AG20443 (cell line): ENCODE measurements at places on chromosomes 7 and 10.
A peak's percentile ranks its signal among the peaks of the same experiment; 100 is the strongest.

- DNase-seq: no peak
Measured at GRCh38 chr10:75407224-75407712, 5.7 kb upstream of the ZNF503 start.

- DNase-seq: no peak
Measured at GRCh38 chr10:106652279-106652678, 512.2 kb downstream of the SORCS1 start.

DNA sequence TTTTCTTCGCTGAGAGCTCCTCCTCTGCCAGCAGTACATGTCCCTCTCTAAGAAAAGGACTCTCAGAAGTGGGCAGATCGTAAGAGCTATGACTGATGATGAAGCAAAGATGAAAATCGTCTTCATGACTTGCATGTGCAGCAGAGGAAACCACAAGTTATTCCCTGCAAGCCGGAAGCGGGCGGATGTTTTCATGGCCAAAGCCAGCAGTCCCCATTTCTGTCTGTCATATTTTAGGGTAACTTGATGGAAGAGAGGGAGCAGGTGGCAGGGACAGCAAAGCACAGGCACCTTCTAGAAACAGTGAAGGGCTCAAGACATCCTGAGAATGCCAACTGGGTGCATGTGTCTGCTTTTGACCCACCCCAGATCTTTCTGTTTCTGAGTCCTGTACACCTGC lies 19.9 kb downstream of the KLF6 start:
- DNase-seq: no peak

GRCh38 chr7:126450269-126450671 lies 802.5 kb downstream of the GRM8 start:
- no peak for DNase-seq

DNA sequence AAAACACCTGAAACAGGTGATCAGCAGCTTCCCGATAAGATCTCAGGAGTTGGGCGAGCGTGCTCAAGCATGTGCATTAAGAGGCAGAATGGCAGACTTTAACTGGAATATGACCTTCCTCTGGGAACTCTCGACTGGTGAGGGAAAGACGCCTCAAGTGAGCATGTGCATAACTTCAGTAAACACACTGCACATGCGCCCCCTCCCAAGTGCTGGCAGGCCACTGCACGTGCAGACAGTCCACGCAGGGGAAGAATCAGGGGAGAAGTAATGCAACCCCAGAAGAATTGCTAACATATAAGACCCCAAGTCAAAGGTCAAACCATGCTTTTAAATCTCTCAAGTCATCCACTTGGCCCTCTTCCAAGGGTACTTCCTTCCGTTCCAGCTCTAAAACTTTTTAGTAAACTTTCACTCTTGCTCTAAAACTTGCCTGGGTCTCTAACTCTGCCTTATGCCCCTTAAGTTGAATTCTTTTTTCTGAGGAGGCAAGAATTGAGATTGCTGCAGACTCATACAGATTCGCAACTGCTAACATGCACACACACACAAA lies 541.0 kb downstream of the TNS3 start:
- DNase-seq: no peak

DNA sequence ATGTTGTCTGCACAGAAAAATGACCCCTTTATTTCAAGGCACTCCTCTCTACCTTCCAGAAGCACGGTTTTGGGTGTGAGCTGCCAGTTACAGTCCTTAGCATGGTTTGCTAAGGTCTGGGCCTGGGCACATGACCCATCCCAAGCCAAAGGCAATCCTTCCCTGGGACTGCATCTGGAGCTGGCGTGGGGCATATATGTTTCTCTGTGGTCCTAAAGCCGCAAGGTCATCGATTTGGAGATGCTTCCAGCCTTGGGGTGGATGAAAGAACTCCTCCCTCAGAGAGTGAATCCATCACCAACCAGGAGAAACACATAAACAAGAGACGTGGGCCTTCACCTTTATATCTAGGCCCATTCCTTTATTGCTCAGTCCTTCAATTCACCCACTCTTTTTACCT lies 50.1 kb upstream of the IGFBP3 start:
- no peak for DNase-seq

DNA sequence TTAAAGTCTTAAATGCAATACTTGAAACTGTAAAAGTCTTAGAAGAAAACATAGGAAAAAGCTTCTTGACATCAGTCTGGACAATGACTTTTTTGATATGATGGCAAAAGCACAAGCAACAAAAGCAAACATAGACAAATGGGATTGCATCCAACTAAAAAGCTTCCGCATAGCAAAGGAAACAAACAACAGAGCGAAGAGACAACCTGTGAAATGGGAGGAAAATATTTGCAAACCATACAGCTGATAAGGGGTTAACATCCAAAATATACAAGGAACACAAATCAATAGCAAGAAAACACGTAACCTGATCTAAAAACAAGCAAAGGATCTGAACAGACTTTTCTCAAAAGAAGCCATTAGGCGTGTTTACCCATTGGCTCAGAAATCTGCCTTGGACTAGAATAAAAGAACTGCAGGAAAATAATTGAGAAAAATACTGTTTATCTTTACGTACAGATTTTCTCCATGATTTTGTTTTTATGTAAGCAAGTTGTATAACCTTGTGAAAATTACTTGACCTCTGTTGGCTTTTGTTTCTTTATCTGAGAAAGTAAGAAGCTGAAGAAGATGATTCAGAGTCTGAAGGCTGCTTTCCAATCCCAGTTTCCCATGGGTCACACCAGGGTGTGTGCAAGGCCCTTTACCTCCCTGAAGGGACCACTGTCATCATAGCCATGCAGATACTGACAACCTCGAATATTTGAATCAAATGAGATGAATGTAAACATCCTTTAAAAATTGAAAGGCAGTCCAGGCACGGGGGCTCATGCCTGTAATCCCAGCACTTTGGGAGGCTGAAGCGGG lies 99.1 kb upstream of the LANCL2 start:
- no peak for DNase-seq

GRCh38 chr10:11898372-11899066 lies 75.4 kb downstream of the PROSER2 start:
- no peak for DNase-seq

GRCh38 chr7:74092321-74092963 lies 8.8 kb downstream of the LIMK1 start:
- DNase-seq: no peak

DNA sequence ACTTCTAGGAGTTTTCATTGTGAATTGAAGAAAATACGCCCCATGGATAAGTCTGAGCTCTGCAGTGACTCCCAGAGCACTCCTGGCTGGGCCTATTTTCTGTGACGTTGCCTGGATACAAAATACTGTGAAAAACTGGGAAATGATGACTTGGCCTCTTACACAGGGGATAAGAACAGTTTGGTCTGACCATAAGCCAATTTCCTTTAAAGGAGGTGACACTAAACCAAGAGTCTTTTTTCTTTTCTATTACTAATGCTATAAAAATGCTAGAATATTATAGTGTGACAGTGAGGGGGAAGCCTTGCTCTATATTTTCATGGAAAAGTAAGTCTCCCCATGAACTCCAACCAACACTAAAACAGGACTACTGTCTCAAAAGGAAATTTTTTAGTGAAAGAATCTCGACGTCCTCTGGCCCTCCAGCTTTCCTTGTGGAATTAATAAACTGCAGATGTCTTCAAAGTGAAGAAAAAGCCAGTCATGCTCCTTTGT lies 45.5 kb downstream of the MYOF start:
- peak; percentile 82 for DNase-seq

- DNase-seq: no peak
Measured at GRCh38 chr10:42976351-42977031, 100.4 kb upstream of the RET start.

DNA sequence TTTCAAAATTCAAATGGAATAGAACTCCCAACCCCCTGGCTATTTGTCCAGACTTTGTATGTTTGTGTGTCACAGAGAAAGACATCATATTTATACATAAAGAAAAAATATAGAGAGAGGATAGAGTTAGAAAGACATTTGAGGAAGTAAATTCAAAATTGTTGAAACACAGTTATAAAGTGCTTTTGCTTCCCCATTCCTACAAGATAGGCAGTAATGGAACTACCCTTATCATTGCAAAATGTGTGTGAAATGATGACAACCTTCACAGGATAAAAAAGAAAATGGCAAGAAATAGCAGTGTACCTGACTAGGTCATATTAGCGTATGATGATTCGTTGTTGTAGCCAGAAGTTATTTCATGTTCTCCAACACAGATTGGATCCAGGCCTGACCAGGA lies 63.1 kb downstream of the FZD1 start:
- DNase-seq: no peak

GRCh38 chr7:129169686-129170440 lies 18.6 kb upstream of the SMO start:
- no peak for DNase-seq

GRCh38 chr7:457814-458510 lies 61.7 kb downstream of the PDGFA start:
- no peak for DNase-seq

GRCh38 chr10:85618841-85619240 lies 747.8 kb downstream of the GRID1 start:
- no peak for DNase-seq

DNA sequence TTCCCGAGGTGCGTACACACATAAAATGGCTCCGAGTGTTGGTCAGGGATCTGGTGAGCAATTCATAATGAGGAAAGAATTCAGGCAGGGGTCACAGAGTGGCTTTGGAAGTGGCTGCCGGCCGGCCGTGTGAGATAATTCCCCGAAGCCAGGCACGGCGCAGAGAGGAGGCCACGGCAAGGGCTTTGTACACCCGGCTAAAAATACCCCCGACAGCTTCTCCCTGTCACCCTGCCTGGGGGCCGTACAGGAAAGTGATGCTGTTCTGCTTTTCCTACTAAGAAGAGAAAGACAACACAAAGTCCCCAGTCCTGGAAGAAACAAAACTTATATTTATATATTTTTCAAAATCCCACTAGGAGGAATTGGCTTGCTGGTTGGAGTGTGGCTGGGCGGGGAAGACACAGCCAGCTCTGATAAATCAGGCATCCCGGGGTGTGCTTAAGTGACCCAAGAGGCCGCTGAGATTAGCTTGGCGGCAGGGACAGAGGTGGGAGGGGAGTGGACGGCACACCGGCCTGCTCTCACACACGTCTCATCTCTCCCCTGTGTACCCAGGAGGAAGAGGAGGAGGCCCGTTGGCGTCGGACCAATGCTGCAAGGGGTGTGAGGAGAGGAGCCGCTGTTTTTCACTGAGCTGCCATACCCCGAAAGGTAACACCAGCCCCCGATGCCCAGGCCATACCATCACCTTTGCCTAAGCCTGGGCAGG lies 70.5 kb downstream of the ZMIZ1 start:
- DNase-seq: peak; percentile 89

GRCh38 chr10:130369645-130370381 lies 233.6 kb downstream of the GLRX3 start:
- DNase-seq: no peak

GRCh38 chr7:11548532-11548931 lies 283.5 kb downstream of the THSD7A start:
- DNase-seq: no peak

- peak; percentile 38 for DNase-seq
Measured at GRCh38 chr7:140639366-140640053, 1.1 kb downstream of the DENND2A start.

GRCh38 chr7:2956526-2957368 lies 86.9 kb downstream of the CARD11 start:
- peak; percentile 54 for DNase-seq

GRCh38 chr10:20995123-20995987 lies 98.2 kb upstream of the NEBL start:
- DNase-seq: no peak

GRCh38 chr7:43306404-43306803 lies 194.0 kb downstream of the HECW1 start:
- DNase-seq: no peak

GRCh38 chr7:157152391-157152937 lies 13.7 kb downstream of the UBE3C start:
- no peak for DNase-seq

- DNase-seq: no peak
Measured at GRCh38 chr7:93048136-93048930, 69.4 kb downstream of the SAMD9 start.

- DNase-seq: no peak
Measured at GRCh38 chr7:31448649-31449048, 65.2 kb upstream of the ITPRID1 start.

- DNase-seq: no peak
Measured at GRCh38 chr7:129862682-129863081, 90.1 kb downstream of the UBE2H start.

DNA sequence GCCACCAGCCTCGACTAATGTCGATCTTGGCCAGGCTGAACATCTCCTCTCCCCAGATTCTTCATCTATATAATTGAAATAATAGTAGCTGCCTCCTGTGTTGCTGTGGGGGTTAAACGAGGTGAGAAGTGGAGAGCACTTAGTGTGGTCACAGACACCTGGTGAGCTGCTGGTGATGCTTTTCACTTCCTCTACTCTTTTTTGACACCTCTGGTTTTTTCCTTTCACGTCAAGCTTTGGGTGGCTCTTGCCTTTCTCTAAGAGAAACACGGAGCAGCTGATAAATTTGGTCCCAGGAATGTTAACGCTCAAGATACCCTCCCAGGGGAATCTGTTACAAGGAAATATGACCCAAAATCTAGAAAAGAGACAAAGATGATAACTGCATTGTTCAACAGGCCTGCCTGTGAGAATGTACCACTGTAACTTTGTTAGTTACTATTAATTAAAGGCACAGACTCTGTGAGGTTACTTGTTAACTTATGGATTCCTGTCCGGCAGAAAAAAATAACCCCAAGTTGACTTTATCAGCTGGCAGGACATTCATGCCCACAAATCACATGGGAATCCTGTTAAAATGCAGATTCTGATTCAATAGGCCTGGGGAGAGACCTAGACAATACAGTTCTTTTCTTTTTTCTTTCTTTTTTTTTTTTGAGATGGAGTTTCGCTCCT lies 9.5 kb upstream of the NPFFR1 start:
- DNase-seq: no peak

DNA sequence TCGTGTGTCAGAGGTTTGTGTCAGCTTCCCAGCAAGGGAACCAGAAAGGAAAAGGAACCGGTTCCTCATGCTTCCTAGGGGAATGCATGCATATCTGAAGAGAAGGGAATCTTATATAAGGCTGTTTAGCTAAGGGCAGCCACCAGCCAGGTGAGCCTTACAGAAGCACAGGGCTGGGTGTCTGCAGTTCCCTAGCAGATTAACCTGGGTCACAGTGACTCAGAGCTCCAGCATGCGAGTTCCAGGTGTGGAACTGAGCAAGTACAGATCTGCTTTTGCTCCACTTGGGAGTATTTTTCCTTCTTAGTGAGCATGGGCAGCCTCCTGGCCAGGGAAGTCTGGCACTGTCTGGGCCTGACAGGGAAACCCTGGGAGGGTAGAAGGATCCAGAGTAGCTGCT lies 957 bp upstream of the ANKRD2 start:
- no peak for DNase-seq

GRCh38 chr7:158236400-158236799 lies 351.2 kb downstream of the PTPRN2 start:
- no peak for DNase-seq
